Pons (tissue), 1 donor: ENCODE measurements at places on chromosomes 2 and 18.

DNA sequence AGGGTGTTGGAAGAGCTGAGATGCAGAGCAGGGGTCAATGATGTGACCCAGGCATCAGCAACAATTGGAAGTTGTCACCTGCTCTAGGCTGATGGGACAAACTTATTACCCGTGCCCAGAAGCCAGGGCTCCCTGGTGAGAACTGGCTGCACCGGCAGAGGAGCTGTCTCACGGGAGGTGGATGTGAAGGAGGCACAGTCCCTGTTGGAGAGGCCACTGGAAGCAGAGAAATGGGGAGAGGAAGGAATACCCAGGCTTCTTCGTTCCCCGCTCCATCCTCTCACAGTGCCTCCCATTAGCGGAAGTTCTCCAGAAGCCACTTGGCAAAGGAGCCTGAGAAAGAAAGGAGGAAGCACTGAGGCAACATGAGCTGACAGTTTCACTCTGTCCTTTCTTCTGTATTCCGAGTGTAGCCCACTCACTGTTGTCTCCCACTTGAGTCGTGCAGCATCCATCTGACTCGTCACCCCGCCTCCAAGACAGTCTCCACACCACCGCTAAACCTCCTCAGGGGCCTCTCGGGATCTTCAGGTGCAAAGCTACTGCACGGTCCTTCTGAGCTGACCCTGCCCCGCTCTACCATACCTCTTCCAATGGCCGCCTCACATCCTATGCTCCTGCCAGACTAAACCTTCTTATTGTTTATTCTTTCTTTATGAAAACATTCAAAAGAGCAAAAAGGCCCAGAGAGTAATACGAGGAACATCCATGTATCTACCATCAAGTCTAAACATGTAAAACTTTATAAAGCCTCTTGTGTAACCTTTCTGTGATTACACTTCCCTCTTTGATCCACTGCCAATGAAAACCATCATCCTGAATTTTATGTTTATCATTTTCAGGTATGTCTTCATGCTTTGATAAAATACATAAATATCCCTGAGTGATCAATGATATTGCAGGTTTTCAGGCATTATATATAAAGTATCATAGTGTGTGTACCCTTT, 19.1 kb upstream of the AFTPH start:
- DNase-seq = peak; percentile 40

GRCh38 chr2:144937910-144938709, 418.2 kb upstream of the ZEB2 start:
- peak; percentile 51 for DNase-seq

DNA sequence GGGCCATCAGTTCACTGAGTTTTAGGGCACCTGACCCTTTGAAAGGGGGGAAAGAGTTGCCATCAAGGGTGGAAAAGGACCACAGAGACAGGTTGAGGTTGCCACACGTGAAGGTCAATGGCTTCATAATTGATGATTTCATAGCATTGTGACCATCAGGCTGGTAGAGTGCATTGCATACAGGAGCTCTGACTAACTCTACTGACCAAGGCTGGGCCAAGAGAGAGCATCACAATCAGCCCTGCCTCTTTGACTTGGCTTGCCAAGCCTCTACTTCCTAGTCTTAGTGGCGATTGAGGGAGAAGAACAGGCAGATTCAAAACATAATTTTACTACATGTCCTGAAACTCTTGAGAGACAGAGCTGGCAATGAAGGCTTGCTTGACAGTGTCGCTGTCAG, 5.8 kb upstream of the TNP1 start:
- no peak for DNase-seq

- no peak for DNase-seq
Measured at GRCh38 chr2:128315122-128315828, 3.4 kb downstream of the HS6ST1 start.

DNA sequence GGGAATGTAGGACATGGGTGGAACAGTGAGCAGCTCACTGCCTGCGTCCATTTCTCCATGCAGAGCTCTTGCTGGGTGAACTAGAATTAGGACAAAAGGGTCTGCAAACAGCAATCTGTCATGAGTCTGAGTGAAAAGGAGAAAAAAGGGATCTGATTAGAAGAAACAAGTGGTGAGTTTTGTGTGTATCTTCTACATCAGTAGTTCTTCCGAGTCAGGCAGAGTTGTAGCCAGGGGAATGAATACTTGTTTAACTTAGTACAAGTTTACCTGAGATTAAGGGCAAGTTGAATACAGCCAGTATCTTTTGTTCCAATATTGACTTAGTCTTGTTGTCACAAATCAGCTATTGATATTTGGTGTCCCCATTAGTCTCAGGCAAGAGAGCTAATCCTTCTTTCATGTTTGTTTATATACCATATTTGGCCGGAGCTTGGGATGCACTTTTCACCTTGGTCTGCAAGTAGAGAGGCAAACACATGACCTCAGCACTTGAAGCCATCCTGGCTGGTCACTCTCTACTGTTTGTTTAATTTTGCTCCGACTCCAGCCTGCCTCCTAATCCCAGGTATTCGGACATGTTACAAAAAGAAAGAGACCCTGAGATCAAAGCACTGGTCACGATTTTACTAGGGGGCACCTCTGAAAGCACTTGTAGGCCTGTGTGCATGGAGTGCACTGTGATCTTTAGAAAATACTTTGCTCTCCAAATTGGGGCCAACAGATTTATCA, 211.0 kb upstream of the NT5C1B start:
- no peak for DNase-seq

DNA sequence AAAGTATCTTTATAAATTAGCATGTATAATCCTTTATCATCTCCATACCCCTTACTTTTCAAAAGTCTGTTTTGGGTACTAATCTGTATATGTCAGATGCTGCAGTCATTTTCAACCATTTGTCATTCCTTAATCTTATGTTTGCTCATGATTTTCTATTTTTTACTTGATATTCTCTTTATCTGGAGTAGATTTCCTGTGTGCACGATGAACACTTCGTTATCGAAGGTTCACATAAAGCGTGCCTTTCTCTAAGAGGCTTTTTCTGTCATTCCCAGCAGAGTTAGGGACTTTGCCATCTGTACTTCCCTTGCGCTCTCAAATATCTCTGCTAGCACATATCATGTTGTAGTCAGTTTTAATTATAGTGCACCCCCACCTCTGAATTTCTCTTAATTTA, 123.2 kb downstream of the BIRC6 start:
- DNase-seq = no peak
